Stimulated activated CD4-positive, alpha-beta T cell treated with anti-CD3 and anti-CD28 coated beads, Interleukin-12 subunit alpha, Interleukin-12 subunit beta, amount 100 ng/mL, for 48 hours (primary cell): ENCODE measurements at places on chromosomes 1 and 21.

DNA sequence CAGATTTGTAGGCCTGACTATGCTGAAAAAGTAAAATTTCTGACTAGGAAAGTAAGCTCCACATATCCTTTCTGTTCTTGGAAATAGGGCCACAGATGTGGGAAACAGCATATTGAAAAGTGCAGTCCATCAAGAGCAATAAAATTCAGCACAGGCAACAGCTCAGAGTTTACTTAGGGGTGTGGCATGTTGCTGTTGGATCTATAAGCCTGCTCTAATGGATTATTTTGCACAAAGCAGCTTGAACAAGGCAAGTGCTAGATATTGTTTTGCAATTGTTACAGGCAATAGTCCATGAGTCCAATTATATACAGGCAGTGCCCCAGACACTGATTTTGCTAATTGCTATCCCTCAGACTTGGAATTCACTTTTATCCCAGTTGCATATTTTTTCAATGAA lies 289.8 kb upstream of the SNX7 start:
- no peak for DNase-seq

- DNase-seq: no peak
Observed at GRCh38 chr1:180837020-180837419, 75.7 kb upstream of the KIAA1614 start.

- DNase-seq: no peak
Observed at GRCh38 chr21:42117967-42118780, 47.1 kb downstream of the UMODL1 start.

DNA sequence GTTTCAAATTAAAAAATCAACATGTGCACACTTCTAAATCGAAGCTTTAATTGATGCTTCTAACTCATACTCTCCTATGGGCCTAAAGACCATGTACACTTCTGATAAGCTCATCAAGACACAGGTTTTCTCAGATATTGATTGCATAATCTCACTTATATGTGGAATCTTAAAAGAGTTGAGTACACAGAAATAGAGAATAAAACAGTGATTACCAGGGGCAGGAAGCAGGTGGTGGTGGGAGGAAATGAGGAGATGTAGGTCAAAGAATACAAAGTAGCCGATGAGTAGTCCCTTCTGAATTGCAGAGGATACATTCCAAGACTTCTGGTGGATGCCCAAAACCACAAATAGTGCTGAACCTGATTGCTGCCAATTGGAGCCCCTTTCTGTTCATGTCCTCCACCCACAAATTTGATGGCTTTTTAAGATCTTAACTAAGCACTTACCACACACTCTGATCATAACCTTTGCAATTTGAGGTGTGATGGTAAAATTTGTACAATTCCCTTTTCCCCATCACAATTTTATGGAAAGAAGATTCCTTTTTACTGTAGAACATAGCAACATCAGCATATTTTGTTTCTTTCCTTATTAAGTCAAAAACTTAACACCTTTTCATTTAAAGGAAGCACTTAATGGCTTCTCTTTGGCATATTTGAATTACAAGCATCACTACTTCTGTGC lies 3.3 kb upstream of the CD1B start:
- DNase-seq: no peak

DNA sequence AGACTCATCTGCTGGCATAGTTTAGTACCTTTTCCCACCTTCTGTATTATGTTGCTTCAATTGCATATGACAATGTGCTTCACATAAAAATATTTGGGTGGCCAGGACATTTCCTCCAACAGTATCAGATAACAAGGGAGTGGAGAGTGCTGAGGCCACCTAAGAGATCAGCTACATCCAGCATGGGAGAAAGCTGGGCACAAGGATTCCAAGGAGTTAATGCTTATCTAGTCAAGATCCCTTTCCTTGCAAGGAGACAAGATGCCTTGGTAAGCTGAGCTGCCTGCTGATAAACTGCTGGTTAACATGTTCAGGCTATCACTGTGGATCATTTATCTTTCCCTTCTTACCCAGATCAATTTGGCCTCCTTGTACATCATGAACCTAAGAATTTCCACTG lies 5.4 kb downstream of the TACSTD2 start:
- no peak for DNase-seq
